ENCODE measurements at places on chromosomes 1 and 21. TPM values are rescaled to one million over a fixed set of nuclear protein-coding genes. Genes with fewer than 3 reads are reported as not detected.

Gene GSTM5
- 18.1 TPM for total RNA-seq

GRCh38 chr1:26820784-26821269 lies 5.7 kb upstream of the ZDHHC18 start:
- DNase-seq, result no peak

Gene CALML6
- total RNA-seq, result 0.90 TPM

DNA sequence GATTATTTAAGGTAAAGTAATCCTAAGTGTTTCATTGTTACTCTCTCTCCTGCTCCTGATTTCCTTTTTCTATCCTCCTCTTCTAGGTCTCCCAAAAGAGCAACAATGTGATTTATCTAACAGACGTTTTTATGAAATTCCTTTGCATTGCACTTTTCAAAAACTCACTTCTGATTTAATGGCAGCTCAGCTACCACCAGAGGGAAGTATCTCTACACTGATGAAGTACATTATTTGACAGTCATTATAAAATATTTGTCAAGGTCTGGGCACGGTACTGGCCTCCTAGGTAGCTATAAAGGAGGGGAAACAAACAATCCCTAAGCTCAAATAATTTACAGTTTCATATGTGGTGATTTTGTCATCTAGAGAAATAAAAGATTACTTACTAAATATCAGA lies 15.6 kb downstream of the TMPRSS15 start:
- no peak for DNase-seq

DNA sequence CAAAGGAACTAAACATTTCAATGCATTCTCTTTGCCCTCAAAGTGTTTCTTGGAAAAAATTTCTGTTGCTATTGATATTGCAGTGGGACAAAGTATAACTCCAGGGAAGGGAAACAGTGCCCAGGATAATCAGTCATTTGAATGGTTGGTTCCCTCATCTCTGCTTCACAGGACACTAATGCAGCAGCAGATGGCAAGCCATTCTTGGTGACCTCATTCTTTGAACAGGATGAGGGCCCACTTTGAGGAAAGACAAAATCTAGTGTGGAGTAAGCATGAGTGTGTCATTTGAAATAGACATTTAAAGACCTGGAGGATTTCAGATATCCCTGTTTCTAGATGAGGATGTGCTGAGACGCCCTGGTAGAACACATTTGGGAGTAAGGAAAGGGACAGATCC lies 32.3 kb downstream of the CHRM3 start:
- DNase-seq, result no peak

DNA sequence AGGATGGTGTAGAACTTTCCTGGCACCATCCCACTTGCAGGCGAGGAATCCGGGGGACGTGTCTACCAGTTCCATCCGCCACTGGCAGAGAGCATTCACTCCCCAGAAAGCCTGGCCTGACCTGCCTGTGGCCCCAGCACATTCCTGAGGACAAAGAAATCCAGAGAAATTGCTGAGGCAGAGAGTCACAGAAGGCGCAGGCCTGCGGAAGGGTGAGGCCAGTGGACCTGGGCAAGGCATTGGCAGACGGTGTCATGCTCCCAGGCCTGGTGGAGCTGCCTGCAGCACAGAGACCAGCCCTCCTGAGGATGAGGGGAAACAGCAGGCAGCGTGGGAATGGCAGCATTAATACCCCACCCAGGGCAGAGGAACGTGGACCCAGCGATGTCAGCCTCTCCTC lies 81.2 kb upstream of the F3 start:
- no peak for DNase-seq

Gene CASQ1
- total RNA-seq, result 0.41 TPM

- DNase-seq, result peak; percentile 58
Observed at GRCh38 chr1:97906567-97907241, 14.1 kb downstream of the DPYD start.

DNA sequence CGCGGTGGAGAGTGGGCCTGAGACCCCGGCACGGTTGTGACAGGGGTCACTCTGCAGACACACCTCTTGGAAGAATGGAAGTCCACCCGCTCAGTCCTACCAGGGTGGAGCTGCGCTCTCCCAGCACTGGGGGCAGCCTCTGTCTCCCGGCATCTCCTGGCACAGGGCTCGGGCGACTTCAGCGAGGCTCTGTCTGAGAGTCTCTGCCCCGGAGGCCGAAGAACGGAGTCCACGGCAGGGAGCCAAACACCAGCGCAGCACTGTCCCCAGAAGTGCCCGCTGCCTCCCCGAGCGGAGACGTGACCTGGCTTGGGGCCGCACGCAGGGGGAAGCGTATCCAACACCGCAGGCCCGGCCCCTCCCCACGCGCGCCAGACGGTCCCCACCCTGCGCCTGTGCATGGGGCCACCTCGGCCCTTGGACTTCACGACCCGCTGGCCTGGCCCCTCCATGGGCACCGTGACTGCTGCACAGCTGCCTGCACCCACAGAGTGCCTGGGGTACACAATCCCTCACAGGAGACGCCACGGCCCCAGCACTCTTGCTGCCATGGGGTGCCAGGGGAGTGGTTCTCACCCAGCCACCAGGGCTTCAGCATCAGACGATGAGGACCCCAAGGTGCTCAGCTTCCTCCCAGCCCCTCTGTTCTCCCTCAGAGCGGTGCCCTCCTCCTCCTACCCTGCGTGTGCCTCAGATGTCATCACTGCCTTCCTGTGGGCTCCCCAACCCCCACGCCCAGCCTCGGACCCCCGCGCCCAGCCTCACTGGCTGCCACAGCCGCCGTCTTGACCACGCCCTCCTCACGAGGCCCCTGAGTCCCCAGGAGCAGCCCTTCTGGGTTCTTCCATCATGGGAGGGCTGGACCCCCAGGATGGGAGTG lies 14.9 kb upstream of the RNF223 start:
- DNase-seq, result peak; percentile 62

GRCh38 chr1:237201155-237201554 lies 159.2 kb downstream of the RYR2 start:
- no peak for DNase-seq

All from upper lobe of right lung (tissue), 1 donor.